Activated T-helper 9 cell treated with anti-CD3 and anti-CD28 coated beads, Interleukin-2, amount 50 U/mL, for 16 hours (primary cell): ENCODE measurements at places on chromosomes 7 and 10.

DNA sequence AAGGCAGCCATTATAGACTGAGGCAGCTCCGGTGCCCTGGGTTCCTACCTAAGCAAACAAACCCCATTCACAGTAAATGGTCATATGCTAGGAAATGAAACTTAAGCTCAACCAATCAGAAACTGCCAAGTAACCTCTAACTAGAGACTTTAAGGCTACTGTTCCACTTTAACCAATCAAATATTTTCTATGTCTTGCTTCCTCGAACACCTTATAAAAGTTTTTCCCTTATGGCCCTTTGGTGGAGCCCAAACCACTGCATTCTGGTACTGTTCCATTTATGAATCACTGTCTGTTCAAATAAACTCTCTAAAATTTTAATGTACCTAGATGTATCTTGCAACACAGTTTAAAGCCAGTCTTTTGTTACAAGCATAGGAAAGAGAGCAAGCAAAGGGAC lies 361.1 kb downstream of the HGF start:
- DNase-seq: no peak

DNA sequence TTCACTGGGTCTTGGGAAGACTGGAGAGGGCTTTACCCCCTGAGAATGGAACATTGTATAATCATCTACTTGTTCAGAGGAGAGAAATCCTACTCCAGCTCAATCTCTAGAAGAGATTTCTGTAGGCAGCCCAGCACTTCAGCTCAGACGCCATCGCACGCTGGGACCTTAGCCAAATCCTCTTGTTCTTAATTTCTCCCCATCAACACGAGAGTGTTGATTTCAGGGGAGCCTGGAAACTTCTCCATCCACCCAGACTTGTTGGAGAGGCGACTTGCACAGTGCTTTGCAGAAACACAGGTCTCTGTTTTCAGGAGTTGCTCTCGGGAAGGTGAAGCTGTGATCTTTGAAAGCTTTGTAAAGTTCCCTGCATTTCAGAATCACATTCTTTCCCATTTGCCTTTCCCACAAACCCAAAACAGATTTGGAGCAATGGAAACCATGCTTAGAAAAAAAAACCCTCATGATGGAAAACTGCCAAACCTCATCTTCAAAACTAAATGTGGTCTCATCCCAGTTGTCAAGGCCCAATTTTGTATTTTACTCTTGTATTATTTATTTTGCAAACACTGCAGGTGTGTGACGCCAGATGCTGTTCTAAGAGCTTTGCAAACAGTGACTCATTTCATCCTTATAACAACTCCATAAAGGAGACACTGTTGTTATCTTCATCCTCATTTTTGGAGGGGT lies 60.9 kb downstream of the CALML3 start:
- DNase-seq: no peak

DNA sequence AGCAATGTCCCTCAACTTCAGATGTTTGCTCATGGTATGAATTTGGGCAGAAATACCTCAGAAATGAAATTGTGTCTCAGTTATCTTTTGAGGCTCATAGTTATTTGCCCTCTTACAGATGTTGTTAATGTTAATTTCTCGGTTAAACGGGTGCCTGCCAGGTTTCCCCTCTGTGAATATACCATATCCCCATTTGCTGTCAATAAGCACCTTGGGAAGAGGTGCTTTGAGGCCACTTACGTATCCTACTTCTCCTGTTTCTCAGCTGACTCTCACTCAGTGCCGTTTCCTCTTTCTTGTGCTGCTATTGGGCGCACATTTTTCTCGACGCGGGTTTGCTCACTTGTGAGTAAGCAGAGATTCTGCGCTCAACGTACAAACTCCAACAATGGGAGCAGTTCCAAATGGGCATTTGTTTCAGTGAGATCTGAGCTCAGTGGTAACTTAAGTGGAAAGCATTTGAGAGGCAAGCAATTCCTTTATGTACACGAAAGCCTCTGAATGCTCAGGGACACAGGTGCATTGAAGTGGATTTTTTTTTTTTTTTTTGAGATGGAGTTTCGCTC lies 34.8 kb upstream of the JAKMIP3 start:
- DNase-seq: no peak

GRCh38 chr10:114103284-114103683 lies 59.6 kb downstream of the ADRB1 start:
- DNase-seq: no peak

DNA sequence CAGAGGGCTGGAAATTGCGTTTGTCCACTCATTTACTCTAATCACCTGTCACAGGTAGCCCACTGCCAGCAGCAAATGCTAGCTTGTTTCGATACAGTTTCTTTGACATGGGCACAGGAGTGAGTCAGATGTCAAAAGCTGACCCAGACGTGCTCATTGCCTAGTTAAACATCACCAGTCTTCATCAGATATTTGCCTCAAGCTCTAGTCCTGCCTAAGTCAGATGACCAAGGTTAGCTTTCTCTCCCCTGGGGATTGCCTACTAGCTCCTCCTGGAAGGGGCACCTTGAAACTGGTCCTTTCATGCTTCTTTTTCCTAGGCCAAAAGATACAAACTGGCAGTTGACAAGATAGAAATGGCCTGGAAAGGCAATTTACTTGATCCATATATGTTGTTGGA lies 35.2 kb downstream of the GPAM start:
- no peak for DNase-seq

GRCh38 chr7:35576031-35576573 lies 118.8 kb downstream of the HERPUD2 start:
- DNase-seq: no peak

DNA sequence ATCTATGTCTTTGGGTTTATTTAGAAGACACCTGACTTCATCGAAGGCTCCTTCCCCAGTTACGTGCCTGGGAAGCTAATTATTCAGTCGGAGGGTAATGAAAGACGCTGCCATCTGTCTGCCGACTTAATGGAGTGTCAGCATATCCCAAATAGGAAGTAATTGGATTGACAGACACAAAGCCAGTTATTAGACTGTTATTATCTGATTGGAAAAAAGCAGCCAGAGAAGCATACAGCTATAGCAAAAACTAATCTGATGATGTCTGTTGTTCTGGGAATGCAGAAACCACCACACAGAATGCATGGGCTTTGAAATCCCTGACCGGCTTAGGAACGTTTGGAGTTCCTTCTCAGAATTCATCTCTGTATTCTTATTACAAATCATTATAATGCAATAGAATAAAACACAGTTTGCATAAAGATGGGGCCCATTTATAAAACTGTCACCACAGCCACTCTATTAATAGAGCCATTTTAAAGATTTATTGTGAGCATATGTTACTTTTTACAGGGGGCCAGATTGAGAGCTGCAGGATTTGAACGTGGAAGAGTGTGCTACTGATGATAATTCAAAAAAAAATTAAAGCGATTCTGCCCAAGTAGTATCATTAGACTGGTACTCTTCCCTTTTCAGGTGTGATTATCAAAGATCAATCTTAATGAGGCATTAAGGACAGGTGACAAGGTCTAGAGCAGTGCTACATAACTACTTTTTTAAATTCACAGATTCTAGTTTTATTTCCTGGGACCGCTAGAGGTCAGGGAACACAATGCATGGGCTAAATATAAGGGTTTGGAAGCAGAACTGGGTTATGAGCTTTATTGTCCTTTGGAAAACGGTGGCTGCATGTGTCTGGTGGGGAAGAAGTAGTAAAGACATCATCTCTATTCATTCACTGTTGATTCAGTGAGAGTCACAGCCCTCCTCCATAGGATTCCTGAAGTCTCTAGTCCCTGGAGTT lies 330.1 kb upstream of the LRGUK start:
- DNase-seq: no peak

- no peak for DNase-seq
Measured at GRCh38 chr10:110355922-110356627, 51.4 kb upstream of the SMNDC1 start.

DNA sequence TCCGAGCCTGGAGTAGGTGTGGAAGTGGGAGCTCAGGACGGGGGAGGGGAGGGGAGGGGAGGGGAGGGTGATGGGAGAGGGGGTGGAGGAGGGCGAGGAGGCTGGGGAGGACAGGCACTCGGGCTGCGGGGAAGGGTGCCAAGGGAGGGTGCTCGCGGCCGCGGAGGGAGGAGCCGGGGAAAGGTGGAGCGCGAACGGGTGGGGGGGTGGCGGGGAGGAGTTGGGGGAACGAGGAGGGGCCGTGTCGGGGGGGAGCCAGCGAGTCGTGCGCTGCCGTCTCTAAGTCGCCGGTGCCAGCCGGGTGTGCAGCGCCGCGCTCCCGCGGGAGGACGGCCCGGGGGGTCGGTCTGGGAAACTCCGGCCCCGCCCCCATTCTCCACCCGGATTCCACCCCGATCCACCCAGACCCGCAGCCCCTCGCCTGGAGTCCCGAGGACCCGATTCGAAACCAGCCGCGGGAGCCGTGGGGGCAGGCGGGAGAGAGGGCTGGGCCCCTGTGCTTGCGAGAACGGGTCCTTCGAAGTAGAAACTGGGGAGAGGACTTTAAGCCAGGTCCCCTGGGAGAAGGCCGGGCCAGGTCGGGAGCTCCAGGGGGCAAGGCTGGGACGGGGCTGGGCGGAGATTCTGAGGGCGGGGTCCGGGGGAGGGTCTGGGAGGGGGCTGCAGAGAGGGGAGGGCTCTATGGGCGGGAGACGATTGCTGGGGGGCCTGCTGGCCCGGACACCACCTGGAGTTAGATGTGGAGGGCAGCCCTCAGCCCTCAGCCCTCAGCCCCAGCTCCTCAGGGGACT lies at the start of gene ZNF467:
Gene ZNF467 (minus strand): TSS at position 143 of the 791 bp plus-strand sequence. CDS start 2,556 bp downstream, outside the sequence.
- DNase-seq: no peak

GRCh38 chr7:30799206-30799975 lies 28.2 kb downstream of the MINDY4 start:
- no peak for DNase-seq

DNA sequence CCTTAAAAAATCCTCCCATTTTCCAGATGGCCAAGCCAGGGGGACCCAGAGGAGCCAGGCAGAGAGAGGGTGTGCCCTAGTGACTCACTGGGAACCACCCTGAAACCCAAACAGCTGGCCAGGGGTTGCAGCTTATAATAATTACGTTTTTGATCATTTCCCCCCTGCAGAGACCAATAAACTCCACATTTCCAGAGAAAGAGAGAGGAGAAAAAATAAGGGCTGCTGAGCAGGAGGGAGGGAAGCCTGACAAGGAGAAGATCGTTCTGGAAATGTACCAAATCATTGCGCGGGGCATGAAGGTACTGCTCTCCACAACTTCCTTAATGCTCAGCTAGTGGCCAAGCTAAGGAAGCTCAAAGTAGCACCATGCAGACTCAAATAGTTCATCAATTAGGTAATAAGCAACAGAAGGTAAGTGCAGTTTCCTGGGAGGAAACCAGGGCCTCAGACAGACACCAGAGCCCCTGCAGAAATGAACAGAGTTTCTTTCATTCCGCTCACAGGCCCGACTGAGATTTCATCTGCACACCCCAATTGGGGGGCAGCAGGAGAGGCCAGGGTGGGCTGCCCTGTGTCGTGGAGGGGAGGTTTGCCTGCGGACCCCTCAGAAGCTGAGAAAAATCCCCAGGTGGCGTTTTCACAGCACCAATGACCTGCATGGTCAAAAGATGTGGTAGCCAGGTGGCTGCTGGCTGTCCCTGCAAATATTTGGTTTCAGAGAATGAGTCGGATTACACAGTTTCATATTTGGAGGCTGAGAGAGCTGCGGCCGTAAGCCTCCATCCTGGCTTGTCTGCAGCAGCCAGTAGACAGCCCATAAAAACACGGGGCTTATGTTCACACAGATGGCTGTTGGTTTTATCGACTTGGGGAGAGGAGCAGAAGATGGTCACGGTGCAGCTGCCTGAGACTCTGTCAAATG lies 153.2 kb upstream of the LYZL2 start:
- no peak for DNase-seq

GRCh38 chr10:98427011-98427515 lies 12.1 kb upstream of the PYROXD2 start:
- DNase-seq: no peak

- no peak for DNase-seq
Measured at GRCh38 chr7:68348401-68348800, 1249.9 kb upstream of the AUTS2 start.

DNA sequence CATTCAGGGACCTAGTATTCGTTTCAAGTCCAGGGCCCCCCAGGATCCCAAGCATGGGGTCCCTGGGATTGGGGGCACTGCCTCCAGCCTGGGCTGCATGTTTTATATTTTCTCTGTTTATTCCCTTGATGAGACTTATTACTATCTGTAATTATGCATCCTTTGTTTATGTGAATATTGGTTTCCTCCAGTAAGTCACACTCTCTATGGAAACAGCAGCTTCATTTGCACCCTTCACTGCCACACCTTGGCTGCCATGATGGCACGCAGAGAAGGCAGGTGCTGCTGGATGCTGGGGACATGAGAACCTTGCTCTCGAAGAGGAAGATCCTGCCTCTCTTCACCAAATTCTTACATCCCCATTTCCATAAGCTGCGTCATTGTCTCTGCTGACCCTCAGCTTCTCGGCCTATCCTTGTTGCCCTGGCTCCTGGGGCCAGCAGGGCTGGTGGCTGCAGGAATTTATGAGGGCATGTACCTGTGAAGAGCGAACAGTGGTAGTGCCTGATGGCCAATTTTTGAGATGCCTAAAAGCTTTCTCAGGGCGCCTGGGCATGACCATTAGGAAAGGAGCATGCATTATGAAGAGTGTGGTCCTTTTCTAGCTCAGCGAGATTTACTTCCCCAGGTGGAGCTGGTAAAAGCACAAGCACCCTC lies 479.3 kb upstream of the KLF6 start:
- DNase-seq: no peak

- no peak for DNase-seq
Measured at GRCh38 chr10:25552283-25552919, 377.6 kb downstream of the GPR158 start.

GRCh38 chr10:124117511-124117785 lies 24.1 kb upstream of the CHST15 start:
- DNase-seq: no peak

DNA sequence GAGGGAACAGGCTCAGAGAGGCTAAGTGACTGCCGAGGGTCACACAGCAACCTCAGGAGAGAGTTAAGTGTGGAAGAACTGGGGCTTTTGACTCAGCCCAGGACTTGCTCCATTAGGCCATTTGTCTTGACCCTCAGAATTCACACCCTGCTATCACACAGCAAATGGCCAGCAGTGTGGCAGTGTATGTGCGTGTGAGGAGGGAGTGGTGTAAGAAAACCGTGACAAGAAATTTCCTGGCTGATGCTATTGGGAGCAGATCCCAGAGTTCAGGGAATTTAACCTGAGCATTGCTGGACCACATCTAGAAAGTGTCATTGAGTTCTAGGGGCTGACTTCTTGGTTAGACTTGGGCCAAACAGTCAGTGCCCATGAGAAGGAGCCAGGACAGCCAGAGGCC lies 18.4 kb downstream of the VWA2 start:
- DNase-seq: no peak

DNA sequence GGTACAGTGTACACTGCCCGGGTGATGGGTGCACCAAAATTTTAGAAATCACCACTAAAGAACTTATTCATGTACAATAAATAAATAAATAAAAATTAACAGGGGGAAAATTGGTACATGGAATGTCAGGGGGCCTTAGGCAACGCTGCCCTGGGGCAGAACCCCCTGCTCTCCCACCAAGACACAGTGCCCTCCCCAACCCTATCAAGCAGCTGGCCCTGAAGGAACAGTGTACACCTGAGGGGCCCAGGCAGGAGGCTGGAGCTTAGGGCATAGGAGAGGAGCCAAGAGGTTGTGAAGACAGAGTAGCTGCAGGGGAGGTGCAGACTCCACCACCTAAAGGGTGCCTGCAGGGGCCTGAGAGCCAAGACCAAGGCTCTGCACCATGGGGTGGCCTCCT lies 128.8 kb downstream of the BMS1 start:
- DNase-seq: no peak

GRCh38 chr7:23450518-23450917 lies 19.8 kb downstream of the IGF2BP3 start:
- no peak for DNase-seq
